Suprapubic skin (tissue), 4 donors: ENCODE measurements at places on chromosomes 4 and X. TPM values are rescaled to one million over a fixed set of nuclear protein-coding genes. Genes with fewer than 3 reads are reported as not detected.
A peak's percentile ranks its signal among the peaks of the same experiment; 100 is the strongest.

NDUFA1 gene
- 44.5 TPM for total RNA-seq

SMR3B gene
- total RNA-seq = not detected

DNA sequence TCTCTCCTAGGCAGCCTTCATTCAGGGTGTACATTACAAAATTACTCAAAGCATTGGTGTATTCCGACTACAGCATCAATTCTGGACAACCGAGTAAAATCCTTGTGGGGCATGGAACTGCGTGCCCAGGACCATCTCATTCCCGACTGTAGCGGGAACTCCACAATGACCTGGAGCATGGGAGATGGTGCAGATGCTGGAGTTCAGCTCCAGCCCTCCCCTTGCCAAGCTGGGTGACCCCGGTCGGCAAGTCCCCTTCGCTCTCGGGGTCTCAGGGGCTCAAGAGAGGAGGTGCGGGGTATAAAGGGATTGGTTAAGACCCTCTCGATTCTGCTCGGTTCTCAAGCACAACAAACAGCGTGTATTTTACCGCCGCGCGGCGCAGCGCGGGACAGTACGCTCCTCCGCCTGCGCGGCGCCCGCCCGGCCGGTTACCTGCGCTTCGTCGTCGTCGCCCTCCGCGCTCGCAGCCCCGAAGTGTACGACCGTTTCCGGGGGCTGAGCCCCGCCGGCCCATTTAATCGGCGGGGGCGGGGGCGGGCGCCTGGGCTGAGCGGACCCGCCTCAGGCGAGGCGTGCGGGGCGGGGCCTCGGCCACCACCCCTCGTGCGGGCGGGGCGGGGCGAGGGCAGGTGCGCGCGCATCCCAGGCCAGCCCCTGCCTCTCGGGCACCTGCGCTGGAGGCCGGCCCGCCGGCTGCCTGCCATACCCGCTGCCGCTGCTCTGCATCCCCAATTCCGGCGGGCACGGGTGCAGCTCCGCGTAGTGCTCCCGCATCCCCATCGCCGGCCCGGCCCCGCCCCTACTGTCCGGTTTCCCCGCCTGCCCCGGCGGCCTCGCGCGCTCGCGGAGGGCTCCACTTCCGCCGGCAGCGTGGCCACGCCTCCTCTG, at the start of gene G6PD:
Gene G6PD, minus strand, starts transcription at position 493 of the 891 bp plus-strand sequence. CDS start 691 bp downstream, outside the sequence.
- H3K36me3 ChIP-seq = no peaks in the 10 kb centered on the region
- peak within 1 kb of the TSS; percentile 67 for H3K4me3 ChIP-seq
- DNase-seq = no peak
- no peaks in the 10 kb centered on the region for H3K27me3 ChIP-seq
- H3K4me1 ChIP-seq = peaks cover 41% of the 10 kb centered on the region
- H3K27ac ChIP-seq = peak within 1 kb of the TSS; percentile 92

DNA sequence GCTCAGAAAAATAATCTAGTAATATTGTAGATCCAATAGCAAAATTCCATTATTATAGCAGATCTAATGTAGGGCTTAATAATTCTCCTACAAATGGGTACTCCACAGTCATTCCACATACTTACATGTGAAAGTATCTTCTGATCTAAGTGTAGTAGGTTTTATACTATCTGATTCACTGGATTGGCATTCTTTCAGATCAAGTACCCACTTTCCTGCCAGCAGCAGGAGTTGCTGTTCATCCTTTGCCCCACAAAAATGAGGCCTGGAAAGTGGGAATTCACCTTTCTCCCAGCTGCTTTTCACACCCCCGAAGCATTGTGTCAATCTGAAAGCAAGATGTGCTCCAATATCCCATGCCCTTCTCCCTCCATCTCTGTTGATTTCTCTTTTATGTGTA, 77.1 kb upstream of the RXFP1 start:
- H3K36me3 ChIP-seq = no peaks in the 10 kb centered on the region
- no peaks in the 10 kb centered on the region for H3K27me3 ChIP-seq
- DNase-seq = no peak
- H3K4me1 ChIP-seq = no peaks in the 10 kb centered on the region

GRCh38 chr4:108972613-108973283, 209.9 kb upstream of the ETNPPL start:
- H3K27me3 ChIP-seq = no peaks in the 10 kb centered on the region
- H3K4me3 ChIP-seq = no peak overlapping the region
- H3K36me3 ChIP-seq = no peaks in the 10 kb centered on the region
- no peaks in the 10 kb centered on the region for H3K4me1 ChIP-seq
- no peak for DNase-seq
- H3K27ac ChIP-seq = no peak overlapping the region

- no peaks in the 10 kb centered on the region for H3K27me3 ChIP-seq
- H3K4me3 ChIP-seq = no peak overlapping the region
- H3K4me1 ChIP-seq = no peaks in the 10 kb centered on the region
- no peak for DNase-seq
- H3K27ac ChIP-seq = no peak overlapping the region
- H3K36me3 ChIP-seq = peaks cover 21% of the 10 kb centered on the region
Observed at GRCh38 chrX:136867518-136867917, 13.0 kb downstream of the RBMX start.

- H3K27me3 ChIP-seq = no peaks in the 10 kb centered on the region
- no peak overlapping the region for H3K4me3 ChIP-seq
- no peak for DNase-seq
- H3K27ac ChIP-seq = no peak overlapping the region
- no peaks in the 10 kb centered on the region for H3K4me1 ChIP-seq
Observed at GRCh38 chrX:105552395-105552794, 269.9 kb upstream of the NRK start.

DNA sequence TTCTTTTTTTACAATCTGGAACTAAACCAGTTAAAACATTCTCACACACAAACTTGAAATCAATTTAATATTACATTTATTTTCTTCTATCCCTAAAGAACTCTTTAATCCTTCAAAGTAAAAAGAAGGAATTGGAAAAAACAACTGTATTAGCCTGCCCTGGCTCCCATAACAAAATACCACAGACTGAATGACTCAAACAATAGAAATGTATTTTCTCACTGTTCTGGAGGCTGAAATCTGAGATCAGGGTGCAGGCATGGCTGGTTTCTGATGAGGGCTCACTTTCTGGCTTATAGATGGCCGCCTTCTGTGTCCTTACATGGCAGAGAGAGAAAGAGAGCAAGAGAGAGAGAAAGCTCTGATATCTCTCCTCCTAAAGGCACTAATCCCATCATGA, 149.4 kb downstream of the PDGFRA start:
- DNase-seq = no peak
- no peaks in the 10 kb centered on the region for H3K36me3 ChIP-seq
- H3K4me3 ChIP-seq = no peak overlapping the region
- H3K4me1 ChIP-seq = no peaks in the 10 kb centered on the region
- H3K27me3 ChIP-seq = no peaks in the 10 kb centered on the region

DNA sequence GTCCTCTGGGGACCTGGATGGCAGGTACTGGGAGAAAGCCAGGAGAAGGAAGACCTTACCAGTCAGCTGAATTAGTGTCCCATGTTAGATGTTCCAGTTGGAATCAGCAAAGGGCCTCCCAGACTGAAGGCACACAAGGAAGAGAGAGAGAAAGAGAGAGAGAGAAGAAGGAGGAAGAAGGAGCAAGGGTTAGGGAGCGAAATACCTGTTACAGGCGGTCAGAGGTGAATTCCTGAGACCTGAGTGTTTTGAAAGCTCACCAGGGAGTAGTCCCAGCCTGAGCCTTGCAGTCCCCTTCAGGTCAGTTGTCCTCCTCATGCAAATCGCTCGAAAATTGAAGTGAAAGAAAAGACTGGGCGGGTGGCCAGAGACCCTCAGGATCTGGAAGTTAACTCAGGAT, 60.3 kb downstream of the USP11 start:
- DNase-seq = no peak
- no peaks in the 10 kb centered on the region for H3K27me3 ChIP-seq
- no peak overlapping the region for H3K4me3 ChIP-seq
- no peak overlapping the region for H3K27ac ChIP-seq
- H3K4me1 ChIP-seq = no peaks in the 10 kb centered on the region
- H3K36me3 ChIP-seq = no peaks in the 10 kb centered on the region

DNA sequence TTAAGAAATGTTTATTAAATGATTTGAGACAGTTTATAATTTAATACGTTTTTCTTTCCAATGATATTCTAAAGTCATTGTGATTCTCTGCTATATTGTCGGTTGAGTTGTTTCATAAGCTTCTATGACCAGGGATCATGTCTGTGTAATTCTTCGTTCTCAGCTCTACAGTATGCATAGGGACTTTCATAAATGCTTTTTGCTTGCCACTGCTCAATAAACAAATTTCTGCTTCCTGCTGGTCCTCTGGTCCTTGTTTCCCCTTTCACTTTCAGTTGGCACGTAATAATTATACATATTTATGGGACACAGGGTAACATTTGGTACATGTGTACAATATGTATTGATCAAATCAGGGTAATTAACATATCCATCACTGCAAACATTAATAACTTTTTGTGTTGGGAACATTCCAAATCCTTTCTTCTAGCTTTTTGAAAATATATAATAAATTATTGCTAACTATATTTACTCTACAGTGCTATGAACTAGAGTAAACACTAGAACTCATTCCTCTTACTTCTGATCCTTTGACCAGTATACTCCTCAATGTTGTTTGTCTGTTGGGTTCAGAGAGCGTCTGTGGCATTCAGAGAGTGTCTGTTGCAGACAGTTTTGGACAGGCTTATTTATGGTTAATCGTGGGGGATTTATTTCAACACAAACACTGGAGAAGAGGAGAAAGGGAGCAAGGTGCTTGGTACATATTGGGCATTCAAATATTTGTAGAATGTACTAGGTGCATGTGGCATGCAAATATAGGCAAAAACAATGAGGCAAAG, 68.3 kb upstream of the SPANXB1 start:
- DNase-seq = no peak
- H3K4me3 ChIP-seq = no peak overlapping the region
- no peaks in the 10 kb centered on the region for H3K4me1 ChIP-seq
- H3K36me3 ChIP-seq = no peaks in the 10 kb centered on the region
- H3K27me3 ChIP-seq = no peaks in the 10 kb centered on the region
- no peak overlapping the region for H3K27ac ChIP-seq

GRCh38 chr4:65399084-65399483, 271.2 kb downstream of the EPHA5 start:
- H3K4me3 ChIP-seq = no peak overlapping the region
- no peak overlapping the region for H3K27ac ChIP-seq
- no peaks in the 10 kb centered on the region for H3K36me3 ChIP-seq
- DNase-seq = no peak
- H3K27me3 ChIP-seq = no peaks in the 10 kb centered on the region

DNA sequence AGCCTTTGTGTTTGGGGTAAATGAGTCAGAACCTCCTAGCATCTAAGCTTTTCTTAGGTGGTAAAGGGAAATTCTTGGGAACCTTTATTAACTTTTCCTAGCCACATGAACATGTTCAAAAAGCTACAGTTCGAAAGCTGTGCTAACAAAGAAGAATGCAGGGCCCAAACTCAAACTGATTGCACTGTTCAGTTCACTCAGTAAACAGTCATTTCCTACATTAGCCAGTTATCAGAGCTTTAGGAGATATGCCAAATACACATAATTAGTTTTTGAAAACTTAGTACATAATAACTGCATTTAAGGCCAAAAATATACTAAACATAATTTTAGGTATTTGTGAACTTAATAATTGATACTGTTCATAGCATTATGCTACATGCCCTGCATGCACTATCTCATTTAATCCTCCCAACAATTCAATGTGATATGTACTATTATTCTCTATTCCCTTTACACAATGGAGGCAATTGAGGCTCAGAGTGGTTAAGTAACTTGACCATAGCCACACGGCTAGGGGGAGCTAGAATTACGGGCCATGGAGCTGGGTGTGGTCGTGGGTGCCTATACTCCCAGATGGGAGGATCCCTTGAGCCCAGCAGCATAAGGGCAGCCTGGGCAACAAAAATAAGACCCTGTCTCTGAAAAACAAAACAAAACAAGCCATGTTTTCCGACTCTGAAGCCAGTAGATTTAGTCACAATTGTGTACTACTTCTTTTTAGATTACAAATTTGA, 43.9 kb upstream of the PDGFRA start:
- no peak overlapping the region for H3K27ac ChIP-seq
- no peak overlapping the region for H3K4me3 ChIP-seq
- H3K36me3 ChIP-seq = no peaks in the 10 kb centered on the region
- no peak for DNase-seq

GRCh38 chr4:6472008-6472386, 417 bp downstream of the PPP2R2C start:
- peaks cover 37% of the 10 kb centered on the region for H3K4me1 ChIP-seq
- peaks cover 68% of the 10 kb centered on the region for H3K27me3 ChIP-seq
- H3K27ac ChIP-seq = no peak overlapping the region
- peak; percentile 70 for DNase-seq

DNA sequence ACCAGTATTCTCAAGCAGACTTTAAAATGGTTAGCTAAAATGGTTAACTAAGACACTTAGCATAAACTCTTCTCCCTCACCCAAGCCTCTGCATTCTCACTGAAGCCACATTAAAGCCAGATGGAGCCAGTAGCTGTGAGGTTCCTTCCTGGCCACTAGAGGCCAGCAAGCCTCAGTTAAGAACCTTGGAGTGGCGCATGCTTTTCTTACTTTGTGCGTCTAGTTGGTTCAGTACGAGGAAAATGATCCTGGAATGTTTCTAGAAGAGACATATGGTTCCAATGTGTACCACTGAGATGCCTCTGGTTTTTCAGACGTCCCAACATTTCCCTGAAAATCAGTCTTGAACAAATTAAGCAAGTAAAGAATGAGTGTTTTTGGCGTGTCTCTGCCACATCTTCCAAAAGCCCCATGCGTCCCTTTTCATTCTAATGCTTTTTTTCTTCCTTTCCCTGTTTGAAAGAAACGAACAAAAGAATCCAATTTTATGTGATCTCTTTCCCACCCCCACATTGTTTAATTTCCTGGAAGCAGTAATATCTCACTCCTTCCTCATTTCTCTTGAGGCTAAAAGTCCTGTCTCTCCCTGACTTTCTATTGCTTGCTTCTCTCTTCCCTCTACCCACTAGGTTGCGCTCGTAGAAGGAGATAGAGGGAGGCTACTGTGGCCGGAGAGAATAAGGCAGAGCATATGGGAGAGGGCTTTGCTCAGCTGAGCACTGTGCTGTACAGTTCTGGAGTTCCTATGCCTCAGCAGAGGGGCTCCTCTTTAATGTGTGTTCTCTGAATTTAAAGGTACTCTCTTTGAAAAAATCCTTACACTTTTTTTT, 82.9 kb upstream of the TAB3 start:
- DNase-seq = no peak
- H3K27me3 ChIP-seq = no peaks in the 10 kb centered on the region
- H3K4me1 ChIP-seq = no peaks in the 10 kb centered on the region
- H3K27ac ChIP-seq = no peak overlapping the region
- peak overlapping the region; percentile 20 for H3K4me3 ChIP-seq

DNA sequence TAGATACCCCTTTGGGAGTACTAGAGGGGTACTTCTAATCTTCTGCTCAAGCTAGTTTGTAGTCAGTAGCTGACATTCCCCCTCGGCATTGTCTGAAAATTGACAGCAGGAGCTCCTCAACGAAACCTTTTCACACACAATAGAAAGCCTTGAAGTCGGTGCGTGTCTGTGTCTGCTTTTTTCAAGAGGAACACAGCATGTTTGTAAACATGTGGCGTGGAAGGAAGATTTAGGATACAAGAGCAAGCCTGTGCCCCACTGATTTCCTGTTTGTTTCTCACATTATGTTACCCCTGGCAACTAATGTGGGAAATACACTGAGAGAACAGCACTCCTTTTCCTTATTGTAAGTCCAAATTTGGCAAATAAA, 252.6 kb downstream of the ANKRD50 start:
- H3K4me1 ChIP-seq = peaks cover 4% of the 10 kb centered on the region
- H3K27ac ChIP-seq = no peak overlapping the region
- no peaks in the 10 kb centered on the region for H3K27me3 ChIP-seq
- no peak for DNase-seq
- no peaks in the 10 kb centered on the region for H3K36me3 ChIP-seq
